ENCODE measurements at places on chromosomes 4 and X. TPM values are rescaled to one million over a fixed set of nuclear protein-coding genes. Genes with fewer than 3 reads are reported as not detected.

Gene CD38
- 6.1 TPM for total RNA-seq

Gene EXOC1
- 98.4 TPM for total RNA-seq

Gene ARHGAP36
- total RNA-seq: 0.31 TPM

Gene TENM3
- total RNA-seq: 44.9 TPM

Gene HOPX
- 79.2 TPM for total RNA-seq

Gene HEPH
- 5.1 TPM for total RNA-seq

Gene TGIF2LX
- total RNA-seq: not detected

Gene NAA15
- 52.7 TPM for total RNA-seq

Gene PRSS12
- 54.9 TPM for total RNA-seq

Gene HSFX4
- total RNA-seq: not detected

Gene PGAM4
- not detected for total RNA-seq

Gene TASL
- total RNA-seq: 1.4 TPM

Gene XIAP
- 95.3 TPM for total RNA-seq

Gene CCDC120
- total RNA-seq: 2.0 TPM

Gene GSX2
- 1.1 TPM for total RNA-seq

Gene CXCL10
- total RNA-seq: 0.78 TPM

Gene IRF2
- total RNA-seq: 9.4 TPM

Gene GPR50
- total RNA-seq: not detected

Gene C4orf36
- 1.6 TPM for total RNA-seq

Gene LEF1
- total RNA-seq: 6.9 TPM

Gene ADAMTS3
- total RNA-seq: 21.5 TPM

Gene FGG
- 3.1 TPM for total RNA-seq

Gene ASMT
- total RNA-seq: 0.62 TPM

All from occipital lobe (tissue), 3 donors.